Cortex of kidney (tissue), 1 donor: ENCODE measurements at places on chromosomes 1 and 21.

DNA sequence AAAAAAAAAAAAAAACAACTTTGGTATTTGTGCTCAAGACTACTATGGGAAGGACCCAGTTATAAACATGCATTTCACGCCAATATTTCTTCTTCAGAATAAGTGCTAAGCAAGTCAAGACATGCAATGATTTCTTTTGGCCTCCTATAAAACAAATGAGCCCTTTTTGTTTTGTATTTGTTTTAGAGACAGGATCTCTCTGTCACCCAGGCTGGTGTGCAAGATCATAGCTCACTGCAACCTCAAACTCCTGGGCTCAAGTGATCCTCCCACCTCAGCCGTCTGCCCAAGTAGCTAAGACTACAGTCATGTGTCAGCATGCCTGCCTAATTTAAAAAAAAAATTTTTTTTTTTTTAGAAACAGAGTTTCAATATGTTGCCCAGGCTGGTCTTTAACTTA is 348.7 kb downstream of the PCP4 start:
- DNase-seq, result no peak

DNA sequence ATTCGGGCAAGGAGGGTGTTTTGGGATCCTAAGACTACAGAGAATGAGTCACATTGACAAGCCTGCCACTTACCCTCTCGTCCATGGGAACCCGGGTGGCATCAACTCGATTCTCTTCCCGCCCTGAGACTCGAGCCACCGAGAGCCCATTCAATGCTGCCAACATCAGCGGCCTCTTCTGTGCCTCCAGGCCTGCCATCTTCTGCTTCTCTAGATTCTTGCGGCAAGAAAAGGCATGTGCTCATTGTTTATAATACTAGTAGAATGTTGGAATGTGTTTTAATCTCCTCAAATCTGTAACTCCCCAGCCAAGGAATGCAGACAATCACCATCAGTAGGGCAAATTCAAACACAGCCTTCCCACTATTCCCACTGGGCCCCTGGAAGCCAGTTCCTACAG is 96.9 kb downstream of the SMYD2 start:
- DNase-seq, result no peak

DNA sequence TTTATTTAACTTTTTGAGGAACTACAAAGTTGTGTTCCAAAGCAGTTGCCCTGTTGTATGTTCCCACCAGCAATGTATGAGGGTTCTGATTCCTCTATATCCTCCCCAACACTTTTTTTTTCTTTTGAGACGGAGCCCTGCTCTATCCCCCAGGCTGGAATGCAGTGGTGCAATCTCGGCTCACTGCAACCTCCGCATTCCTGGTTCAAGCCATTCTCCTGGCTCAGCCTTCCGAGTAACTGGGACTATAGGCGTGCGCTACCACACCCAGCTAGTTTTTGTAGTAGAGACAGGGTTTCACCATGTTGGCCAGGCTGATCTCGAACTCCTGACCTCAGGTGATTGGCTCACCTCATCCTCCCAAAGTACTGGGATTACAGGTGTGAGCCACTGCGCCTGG is 60.4 kb upstream of the ENAH start:
- DNase-seq, result no peak

DNA sequence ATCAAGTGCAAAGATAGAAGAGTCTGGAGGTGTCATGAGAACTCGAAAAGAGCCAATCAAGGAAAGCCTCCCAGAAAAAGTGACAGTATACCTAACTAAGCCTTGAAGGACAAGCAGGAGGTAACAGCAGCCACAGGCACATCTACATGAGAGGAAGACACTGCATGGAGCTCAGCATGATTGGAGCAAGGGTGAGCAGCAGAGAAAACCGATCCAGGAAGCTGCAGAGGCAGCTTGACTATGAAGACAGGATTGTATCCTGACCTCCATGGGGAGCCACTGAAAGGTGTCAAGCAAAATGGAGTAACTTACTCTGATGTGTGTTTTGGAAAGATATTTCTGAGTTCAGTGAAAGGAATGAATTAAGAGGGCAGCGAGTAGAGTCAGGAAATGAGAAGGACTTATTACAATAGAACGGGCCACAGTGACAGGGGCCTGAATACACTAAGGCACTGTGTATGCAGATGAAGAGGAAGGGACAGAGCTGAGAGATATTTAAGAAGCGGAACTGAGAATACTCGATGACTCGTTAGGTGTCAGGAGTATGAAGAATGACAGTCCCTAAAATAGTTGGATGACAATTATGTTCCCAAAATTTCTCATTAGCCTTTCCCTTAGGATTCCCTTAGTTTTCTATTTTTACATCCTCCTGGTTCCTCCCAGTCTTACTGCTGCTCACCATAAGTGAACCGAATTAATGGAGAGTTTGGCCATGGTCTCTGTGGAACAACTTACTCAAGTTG is 139.3 kb upstream of the NFIA start:
- DNase-seq, result no peak

GRCh38 chr1:159168043-159168442 is 3.4 kb upstream of the CADM3 start:
- no peak for DNase-seq

GRCh38 chr1:230064283-230064682 is 2.8 kb upstream of the GALNT2 start:
- DNase-seq, result no peak

DNA sequence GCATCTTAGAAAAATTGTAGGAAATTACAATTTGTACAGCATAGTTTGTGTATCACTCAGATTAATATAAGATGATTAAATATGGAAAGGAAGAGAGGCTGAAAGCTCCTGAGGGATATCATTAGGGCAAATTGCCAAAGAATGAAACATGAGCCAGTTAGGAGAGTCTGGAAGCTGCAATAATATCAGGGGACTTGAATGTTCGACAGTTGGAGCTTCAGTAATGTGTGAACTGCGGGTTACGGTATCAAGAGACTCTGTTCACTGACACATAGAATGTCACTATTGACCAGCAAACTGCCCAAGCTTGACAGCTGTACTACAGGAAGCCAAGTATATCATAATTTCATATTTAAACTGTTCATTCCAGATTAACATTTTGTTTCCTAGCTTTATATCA is 157.2 kb downstream of the DENND1B start:
- no peak for DNase-seq

DNA sequence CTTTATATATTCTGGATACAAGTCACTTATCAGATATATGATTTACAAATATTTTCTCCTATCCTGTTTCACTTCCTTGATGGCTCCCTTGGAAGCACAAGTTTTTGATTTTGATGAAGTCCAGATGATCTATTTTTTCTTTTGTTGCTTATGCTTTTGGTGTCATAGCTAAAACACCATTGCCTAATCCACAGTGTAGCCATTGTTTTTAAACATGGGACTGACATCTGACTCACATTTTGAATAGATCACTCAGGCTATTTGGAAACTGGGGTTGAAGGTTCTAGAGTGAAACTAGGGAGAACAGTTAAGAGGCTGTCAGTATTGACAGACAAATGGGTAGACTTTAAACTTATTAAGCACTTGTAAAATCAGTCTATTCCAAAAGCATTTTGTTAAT is 16.6 kb downstream of the AK4 start:
- DNase-seq, result no peak

DNA sequence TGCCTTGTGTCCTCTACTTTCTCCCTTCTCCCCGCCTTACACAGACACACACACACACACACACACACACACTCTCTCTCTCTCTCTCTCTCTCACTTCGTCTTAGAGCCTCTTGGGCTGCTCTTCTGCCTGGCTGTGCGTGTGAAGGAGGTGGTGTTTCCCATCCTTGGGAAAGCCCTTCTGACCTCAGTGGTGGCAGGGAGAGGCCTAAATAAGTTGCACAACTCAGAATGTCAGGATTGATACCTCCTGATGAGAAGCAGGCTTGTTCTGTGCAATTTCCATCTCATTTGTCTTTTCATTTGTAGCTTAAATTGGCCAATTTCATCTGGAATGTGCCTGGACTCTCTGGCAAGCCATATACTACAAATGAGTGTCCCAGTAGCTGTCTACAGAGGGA is 25.0 kb downstream of the LRRN2 start:
- no peak for DNase-seq

- DNase-seq, result no peak
Measured at GRCh38 chr1:28449904-28450303, 55.9 kb upstream of the RCC1 start.

DNA sequence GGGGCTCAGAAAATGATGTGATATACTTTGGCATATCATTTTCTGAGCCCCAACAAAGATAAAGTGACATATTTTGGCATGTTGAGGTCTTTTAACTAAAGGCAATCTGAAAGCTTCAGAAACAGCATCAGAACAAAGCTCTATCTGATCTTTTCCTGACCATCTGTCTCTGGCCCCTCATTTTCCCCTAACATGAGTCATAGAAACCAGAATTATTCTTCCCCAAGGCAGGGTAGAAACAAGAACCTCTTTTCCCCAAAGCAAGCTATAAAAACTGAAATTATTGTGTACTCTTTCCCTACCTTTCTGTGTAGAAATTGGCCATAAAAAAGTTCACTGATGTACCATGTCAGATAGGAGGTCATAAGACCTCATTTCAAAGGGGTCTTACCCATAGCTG is 48.7 kb upstream of the PLA2G4A start:
- DNase-seq, result no peak

DNA sequence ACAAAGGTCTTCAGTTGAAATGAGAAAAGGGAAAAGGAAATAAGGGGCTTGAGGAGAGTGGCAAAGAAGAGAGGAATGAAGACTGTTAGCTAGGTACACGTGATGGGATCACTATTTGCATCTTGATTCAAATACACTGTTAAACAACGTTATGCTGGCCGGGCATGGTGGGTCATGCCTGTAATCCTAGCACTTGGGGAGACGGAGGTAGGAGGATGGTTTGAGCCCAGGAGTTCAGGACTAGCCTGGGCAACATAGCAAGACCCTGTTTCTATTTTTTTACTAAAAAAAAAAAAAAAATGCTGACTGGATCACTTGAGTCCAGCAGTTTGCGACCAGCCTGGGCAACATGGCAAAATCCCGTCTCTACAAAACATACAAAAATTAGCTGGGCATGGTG is 2.4 kb downstream of the RBM34 start:
- no peak for DNase-seq
